Stimulated activated CD4-positive, alpha-beta T cell treated with anti-CD3 and anti-CD28 coated beads, Interleukin-12 subunit alpha, Interleukin-12 subunit beta, amount 100 ng/mL, for 24 hours (primary cell): ENCODE measurements at places on chromosomes 7 and 10.
A peak's percentile ranks its signal among the peaks of the same experiment; 100 is the strongest.

- DNase-seq: no peak
These were observed 91.5 kb upstream of the KCND2 start for GRCh38 chr7:120181499-120181898.

DNA sequence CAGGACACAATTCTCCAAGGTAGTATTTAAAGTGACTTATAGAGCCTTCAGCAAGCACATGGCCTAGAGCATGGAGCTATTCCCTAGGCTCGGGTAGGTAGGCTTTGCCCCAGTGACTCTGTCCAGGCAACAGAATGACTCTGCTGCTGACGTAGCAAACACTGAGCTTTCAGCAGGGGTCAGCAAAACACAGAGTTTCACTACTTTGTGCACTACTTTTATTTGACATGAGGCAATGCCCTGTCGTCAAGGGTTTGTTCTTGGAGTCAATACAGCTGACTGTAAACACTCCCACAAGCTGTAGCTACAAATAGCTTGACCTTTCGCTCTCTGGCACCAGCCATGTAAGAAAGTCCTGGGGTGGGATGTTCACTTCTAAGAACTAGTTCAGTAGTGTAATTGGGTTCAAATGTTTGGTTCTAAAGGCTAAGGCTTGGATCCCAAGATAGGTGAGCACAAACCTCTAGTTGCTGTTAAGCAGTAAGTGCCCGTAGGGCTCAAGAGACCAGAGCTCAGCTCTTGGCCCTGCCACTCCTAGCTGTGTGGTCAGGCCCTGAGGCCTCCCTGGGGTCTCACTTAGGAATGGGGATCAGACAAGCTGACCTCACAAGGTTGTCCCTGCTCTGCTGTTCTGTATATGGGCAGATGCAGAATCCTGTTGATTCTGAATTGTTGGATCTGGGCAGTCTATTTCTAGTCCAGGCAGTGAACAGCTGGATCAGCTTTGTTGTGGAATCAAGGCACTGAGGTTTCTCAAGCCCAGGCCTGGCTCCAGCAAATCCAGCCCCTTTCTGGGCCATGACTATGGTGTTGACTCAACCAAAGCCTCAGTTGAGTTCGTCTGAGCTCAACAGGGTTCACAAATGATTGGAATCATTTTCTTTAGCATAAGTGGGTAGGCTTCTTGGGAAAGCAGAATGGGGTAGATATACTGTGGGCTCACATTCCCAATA lies 10.7 kb downstream of the NODAL start:
- no peak for DNase-seq

DNA sequence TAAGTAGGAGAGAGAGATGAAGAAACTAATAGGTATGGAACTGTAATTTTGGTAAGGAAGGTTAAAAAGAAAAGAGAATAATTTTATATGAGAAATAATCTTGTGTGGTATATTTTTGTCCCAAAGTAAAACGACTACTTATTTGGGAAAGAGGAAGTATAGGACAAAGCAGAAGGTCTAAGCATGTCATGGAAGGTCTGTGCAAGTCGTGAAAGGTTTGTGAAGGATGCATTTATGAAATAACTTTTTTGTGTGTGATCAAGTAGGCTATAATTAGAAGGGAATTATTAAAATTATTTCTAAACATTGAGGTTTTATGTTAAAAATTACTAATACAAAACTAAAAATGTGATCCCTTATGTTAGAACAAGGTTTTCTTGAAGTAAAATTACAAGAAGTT lies 63.3 kb downstream of the ZNF783 start:
- DNase-seq: no peak

- peak; percentile 4 for DNase-seq
These were observed 1.3 kb downstream of the PDZD8 start for GRCh38 chr10:117373823-117374505.

DNA sequence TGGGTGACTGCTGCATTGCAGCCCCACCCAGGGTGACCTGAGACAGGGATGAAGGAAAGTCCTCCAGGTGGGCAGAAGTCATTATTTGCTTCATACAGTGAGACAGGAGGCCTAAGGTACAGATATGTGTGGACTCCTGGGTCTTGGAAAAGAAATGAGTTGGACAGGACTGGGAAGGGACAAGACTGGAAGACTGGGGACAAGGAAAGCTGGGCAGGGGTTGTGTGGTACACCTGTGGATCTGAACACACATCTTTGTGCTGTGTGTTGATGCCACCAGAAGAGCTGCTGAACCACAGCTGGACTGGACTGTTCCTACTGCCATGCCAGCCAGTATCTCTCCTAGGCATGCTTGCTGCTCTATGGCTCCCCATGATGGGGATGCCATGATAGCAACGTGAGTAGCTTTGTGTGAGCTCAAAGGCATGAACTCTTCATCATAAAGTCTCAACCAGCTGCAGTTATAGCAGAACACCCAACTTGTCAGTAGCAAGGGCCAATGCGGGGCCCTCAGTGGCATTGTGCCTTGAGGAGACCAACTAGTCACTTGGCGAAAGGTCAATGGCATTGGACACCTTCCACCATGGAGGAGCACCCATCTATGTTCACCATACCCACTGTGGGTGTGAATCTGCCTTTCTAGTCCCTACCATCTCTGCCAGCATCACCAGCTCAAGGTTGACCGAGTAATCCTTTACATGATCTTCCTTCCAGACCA lies 76.0 kb upstream of the GRB10 start:
- no peak for DNase-seq

- no peak for DNase-seq
These were observed 2.1 kb upstream of the WNT2 start for GRCh38 chr7:117324960-117325359.

GRCh38 chr7:92740700-92741126 lies 95.7 kb downstream of the CDK6 start:
- DNase-seq: no peak

DNA sequence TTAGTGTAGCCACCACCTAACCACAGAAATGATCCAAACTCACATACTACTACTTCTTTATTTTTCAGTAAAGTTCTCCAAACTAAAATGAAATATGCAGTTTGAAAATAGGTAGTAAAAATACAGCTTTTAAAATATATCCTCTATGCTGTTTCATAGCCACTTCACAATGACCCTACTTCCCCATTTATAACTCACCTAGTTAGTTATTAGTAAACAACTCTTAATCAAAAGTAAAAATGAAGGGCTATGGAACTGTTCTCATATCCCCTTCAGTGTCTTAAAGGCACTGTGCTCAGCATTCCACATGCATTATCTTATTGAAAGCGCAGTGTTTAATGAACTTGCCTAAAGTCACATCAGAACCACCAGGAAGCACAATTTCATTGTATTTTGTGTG lies 43.5 kb downstream of the KMT2C start:
- no peak for DNase-seq

- no peak for DNase-seq
These were observed 52.3 kb upstream of the ZNF33B start for GRCh38 chr10:42690449-42691360.

- DNase-seq: no peak
These were observed 33.8 kb upstream of the MNX1 start for GRCh38 chr7:157044147-157044687.

DNA sequence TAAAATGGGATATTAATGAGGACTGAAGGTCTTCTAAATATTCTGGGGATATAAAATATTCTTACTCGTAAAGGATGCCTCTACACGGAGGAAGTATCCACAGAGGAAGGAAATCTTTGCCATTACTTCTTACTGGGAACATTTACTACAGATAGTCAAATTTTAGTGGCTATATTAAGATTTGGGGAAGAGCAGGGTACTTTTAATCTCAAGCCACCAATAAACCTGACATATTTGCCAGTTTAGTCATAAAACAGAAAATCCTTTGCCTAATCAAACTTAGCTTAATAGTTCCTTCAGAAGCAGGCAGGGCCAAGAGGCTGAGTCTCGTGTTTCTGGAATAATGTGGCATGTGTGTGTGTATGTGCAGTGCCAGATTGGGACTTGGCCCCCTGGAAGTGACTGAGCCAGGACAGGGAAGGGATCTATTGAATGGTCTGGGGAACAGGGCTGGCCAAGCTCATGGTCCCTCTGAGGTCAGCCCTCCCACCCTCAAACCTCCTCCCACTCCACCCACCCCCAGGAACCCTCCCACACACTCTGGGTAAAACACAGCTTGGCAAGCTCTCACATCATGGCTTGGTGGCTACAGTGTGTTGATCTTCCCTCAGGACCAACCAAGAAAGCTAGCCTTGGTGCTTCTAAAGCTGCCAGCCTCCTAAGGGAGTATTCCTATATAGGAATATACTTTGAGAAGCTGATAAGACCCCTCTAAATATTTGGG lies 1.6 kb upstream of the PIK3CG start:
- no peak for DNase-seq

GRCh38 chr7:71558806-71559613 lies 427.1 kb downstream of the GALNT17 start:
- no peak for DNase-seq

DNA sequence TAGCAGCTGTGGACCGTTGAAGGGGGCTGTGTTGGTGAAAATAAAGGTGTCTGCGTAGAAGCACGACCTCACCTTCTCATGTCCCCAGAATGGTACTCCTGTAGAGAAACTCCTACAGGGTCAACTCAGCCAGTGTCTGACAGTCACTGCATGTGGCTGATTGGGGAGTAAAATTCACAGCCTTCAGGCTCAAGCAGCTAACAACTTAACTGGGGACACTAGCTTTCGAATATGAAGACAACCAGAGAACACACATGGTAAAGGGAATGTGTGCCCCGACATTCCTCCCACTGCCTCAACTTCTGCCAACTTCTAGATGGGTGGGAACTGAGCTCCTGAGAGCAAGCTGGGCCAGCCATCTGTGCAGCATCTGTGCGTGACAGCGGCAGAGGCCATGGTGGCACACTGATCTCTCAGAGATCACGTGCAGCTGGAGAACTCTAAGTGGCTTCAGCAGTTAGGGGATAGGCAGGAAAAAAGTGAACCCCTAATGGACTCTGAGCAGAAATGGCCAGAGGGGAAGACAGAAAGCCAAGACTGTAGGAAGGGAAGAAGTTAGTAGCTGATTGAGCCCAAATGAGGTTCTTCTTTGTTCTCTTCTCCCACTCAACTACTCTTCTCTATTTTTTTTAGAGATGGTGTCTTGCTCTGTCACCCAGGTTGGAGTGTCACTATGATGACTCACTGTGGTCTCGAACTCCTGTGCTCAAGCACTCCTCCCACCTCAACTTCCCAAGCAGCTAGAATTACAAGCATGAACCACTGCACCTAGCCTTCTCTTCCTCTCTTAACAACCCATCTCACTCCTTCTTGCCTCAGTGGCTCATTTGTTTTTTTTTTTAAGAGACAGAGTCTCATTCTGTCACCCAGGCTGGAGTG lies 280.8 kb downstream of the ZEB1 start:
- no peak for DNase-seq

DNA sequence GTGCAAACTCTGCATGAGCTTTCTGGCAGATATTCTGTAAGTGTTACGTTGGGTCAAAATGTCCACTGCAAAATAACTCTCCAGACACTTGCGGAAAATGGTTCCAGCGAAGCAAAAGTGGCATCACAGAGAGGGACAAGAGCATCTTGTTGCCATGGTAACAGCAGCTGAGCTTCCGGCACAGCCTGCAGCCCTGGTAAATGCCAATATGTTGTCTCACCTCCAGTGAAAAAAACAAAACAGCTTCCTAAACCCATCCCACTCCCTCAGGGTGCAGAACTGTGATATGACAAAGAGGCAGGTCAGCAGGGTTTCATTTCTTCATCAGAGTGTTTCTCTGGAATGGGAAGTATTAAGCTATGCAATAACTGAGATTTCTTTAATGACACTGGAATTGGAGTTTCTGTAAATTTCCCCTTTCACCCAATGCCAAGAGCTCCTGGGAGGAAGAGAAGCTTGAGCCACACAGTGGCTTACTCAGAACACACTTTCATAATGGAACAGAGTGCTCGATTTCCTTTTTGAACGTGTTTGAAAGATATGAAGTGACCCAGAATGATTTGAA lies 65.6 kb downstream of the FOXI2 start:
- no peak for DNase-seq

- no peak for DNase-seq
These were observed 26.9 kb downstream of the PRSS2 start for GRCh38 chr7:142797391-142798377.

DNA sequence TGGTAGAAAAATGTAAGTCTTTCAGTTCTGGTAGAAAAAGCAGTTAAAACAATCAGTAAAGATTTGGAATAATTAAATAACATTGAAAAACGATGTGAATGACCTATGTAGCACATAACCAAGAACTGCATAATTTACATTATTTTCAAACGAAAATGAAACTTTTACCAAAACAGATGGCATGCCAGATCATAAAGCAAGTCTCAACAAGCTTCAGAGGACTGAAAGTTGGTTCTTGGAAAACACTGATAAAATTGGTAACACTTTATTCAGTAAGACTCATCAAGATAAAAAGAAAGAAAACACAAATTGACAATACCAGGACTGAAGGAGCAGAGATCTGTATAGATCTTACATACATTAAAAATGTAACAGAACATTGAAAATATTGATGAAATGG lies 92.8 kb downstream of the VIPR2 start:
- no peak for DNase-seq

- DNase-seq: no peak
These were observed 63.7 kb downstream of the PROSER2 start for GRCh38 chr10:11886851-11887250.

- DNase-seq: no peak
These were observed 480.1 kb downstream of the INHBA start for GRCh38 chr7:41222746-41223145.

DNA sequence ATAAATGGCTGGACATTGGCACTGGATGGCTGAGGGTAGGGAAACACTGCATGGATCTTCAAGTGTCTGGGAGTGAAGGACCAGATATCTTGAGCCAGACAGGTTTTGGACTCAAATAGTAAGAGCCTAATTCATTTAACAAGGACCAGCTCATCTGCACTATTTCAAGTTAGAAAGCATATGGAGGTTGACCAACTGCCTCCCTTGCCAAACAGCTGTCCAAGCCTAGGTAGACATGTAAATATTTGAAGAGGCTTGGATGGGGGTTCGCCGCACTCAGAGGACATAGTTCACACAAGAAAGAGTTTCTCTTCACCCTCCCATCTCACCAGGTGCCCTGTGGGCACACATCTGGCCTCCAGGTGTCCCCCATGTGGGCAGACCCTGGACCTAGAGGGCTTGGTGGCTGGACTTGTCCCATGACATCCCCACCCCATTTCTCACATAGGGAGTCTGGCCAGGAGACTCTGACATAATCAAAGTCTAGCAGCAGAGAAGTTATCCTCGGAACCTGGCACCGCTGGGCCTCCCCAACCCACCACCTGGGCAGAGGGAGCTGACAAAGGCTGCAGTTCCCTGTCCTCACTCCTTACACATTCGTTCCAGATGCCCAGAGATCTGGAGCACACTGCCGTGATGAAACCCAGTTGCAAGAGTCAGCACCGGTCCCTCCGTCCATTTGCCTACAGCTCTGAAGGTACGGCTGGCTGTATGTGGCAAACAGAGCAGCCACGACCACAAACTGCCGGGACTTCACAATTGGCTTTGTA lies 116.9 kb upstream of the GDF10 start:
- DNase-seq: no peak

DNA sequence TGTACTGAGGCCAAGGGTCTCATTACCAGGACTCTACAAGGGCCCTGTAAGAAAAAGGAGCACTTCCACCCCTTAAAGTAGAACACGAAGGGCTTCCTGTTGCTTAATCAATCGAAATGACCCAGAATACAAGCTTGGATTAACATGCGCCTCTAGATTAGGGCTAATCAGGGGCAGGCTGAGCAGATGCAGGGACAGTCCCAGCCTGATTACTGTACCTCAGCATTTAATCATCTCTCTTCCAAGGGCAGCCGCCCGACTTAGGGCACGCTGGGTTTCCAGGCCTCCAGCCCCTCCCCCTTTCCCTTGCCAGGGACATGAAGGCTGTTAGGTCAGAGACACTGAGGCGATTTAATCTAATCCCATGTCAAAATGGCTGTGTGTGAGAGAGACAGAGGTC lies 138.6 kb downstream of the NRF1 start:
- no peak for DNase-seq
